ENCODE measurements at places on chromosomes 3 and 15.
A peak's percentile ranks its signal among the peaks of the same experiment; 100 is the strongest.

- DNase-seq = no peak
Measured at GRCh38 chr3:138620431-138620830, 11.9 kb downstream of the FAIM start.

DNA sequence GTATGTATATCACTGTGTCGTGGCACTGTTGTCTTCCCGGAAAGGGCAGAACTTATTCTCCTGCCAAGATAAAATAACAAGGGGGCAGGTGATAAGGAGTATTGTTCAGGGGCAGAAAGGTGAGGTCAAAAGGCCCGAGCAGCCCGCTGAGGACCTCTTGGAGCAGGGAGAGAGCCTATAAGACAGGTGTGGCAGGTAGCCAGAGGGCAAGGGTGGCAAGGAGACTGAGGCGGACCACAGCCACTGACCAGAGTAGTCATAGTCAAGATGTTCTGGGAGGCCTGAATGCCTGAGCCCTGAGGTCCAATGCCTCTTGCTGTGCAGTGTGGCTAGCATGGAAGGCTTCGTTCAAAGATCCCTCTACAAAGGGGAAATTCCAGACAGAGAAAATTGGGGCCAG lies 172.3 kb upstream of the CHRNA7 start:
- DNase-seq = no peak

DNA sequence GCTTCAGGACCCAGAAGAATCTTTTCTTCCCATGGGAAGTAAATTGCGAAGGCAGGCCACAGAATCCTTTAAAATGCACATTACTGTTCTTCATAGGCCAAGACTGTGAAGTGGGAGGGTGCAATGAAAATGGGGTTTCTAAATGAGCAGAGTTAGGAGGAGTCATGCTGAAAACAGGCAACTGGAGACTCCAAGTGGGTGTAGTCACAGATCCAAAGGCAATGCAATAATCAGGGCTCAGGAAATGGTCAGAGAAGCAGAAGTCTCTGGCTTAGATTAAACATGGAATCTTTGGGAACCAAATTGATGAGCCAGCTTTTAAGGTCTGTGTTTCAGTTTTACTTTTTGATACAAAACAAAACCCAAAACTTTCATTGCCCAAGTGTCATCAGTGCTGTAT lies 37.6 kb downstream of the HHLA2 start:
- DNase-seq = no peak

- no peak for DNase-seq
Measured at GRCh38 chr3:101066711-101067129, 73.5 kb upstream of the ABI3BP start.

GRCh38 chr3:38120693-38121450 lies 16.1 kb downstream of the ACAA1 start:
- no peak for DNase-seq

DNA sequence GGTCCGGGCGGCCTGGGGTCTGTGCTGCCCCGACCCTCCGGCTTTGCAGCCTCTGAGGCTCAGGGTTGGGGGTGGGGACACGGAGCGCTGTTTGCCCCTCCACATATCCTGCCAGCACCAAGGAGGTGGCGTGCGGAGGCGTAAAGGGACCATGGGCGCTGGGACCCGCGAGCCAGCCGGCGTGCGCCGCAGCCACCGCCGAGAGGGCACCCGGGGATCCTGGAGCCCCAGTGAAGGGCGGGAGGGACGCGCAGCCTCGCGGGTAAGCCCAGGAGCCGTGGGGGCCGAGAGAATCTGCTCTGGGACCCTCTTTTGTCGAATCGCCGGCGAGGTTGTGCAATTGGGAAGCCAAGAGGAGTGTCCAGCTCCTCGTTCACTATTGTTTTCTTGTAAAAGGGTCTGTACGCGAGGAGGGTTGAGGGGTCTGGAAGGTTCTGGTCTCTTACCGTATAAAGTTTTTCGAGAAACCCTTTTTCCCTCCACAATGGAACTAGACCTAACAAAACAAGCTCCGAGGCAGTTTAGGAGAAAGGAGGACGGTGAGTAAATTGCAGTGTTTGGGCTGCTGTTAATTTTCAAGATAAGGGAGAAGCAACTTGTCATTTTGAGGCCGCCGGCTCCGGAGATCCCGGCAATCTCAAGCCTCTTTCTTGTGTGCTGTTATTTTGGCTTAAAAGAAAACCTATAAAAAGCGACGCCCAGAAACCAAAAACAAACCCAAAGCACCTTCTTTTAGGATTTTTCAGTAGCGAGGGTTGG lies 29.9 kb upstream of the ST3GAL6 start:
- DNase-seq = peak; percentile 9

- DNase-seq = no peak
Measured at GRCh38 chr3:46733026-46733800, 15.5 kb upstream of the PRSS50 start.

- DNase-seq = no peak
Measured at GRCh38 chr3:117297065-117297464, 587.5 kb downstream of the TUSC7 start.

- no peak for DNase-seq
Measured at GRCh38 chr3:186609247-186609868, 3.5 kb upstream of the AHSG start.

GRCh38 chr15:62985768-62986167 lies 56.8 kb upstream of the TPM1 start:
- DNase-seq = no peak

GRCh38 chr3:88809993-88810392 lies 297.4 kb upstream of the EPHA3 start:
- DNase-seq = no peak

- DNase-seq = no peak
Measured at GRCh38 chr3:107198581-107199181, 178.6 kb upstream of the CCDC54 start.

DNA sequence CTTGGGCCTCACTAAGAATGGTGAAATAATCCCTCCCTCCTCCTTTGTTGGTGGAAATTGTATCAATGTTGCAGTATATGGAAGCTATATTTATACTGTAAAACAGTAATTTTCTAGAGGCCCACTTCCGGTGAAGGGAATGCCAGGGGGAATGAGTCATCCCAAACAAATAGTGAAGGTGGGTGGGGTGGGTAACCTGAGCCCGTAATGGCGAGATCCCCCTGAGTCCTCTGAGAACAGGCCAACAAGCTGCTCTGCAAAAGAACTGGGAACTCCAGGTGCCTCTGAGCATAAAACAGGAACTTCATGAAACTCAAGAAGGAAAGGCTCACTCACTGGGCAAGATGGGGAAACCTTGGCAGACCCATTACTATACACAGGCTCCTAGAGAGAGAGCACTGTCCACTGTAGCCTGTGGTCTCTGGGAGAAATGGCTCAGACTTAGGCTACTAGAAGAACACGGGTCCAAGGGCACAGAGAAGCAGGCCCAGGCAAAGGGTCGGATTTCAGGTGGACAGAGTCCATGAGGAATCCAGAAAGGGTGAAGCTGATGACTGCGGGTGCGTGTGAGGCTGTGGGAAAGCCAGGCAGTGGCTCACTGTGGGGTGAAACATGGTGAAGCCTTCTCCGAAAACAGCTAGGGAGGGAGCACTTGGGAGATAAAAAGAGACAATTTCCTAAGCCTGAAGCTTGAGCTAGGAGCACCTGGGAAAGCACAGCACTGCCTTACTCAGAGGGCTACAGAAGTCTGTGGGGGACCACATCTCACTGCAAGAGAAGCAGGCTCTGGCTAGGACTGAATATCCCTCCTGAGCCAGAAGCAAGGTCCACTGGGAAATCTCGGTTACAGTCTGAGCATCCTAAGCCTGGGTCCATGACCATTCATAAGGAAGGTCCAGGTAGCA lies 19.8 kb downstream of the LARP6 start:
- DNase-seq = peak; percentile 21

DNA sequence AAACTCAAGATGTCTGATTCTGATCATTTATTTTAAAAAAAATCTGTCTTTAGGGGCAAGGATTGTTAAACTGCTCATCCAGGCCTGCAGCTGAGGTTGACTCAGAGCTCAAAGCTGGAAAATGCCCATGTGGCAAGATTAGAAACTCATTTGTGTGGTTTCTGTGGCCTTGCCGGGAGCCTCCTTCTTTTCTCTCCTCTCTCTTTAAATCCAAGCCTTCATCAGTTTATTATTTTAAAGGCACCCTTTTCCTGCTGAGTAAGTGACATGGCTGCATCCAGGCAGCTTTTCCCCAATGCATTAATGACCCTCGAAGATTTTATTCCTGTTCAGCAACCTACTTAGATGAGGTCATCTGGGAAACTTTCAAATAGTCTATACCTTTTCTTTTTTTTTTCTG lies 221.3 kb upstream of the CDIN1 start:
- DNase-seq = no peak

GRCh38 chr3:7658294-7658693 lies 797.4 kb downstream of the GRM7 start:
- DNase-seq = no peak

Data from NCI-H1105 (cell line).